ENCODE measurements at places on chromosomes 6 and 20. TPM values are rescaled to one million over a fixed set of nuclear protein-coding genes. Genes with fewer than 3 reads are reported as not detected.

GABRR1 gene
- 0.38 TPM for polyA plus RNA-seq

WASF1 gene
- polyA plus RNA-seq: 8.1 TPM

PKIB gene
- polyA plus RNA-seq: 0.71 TPM

OR2B6 gene
- not detected for polyA plus RNA-seq

HINT3 gene
- polyA plus RNA-seq: 30.0 TPM

NKAIN2 gene
- polyA plus RNA-seq: 6.4 TPM

CNKSR3 gene
- polyA plus RNA-seq: 13.4 TPM

TNXB gene
- 108 TPM for polyA plus RNA-seq

HAO1 gene
- polyA plus RNA-seq: not detected

FLRT3 gene
- 11.1 TPM for polyA plus RNA-seq

SLC22A7 gene
- not detected for polyA plus RNA-seq

PRND gene
- 44.4 TPM for polyA plus RNA-seq

LY6G5B gene
- polyA plus RNA-seq: 11.5 TPM

TBPL1 gene
- 18.8 TPM for polyA plus RNA-seq

LAMA2 gene
- 151 TPM for polyA plus RNA-seq

TTI1 gene
- polyA plus RNA-seq: 16.8 TPM

BPIFB2 gene
- polyA plus RNA-seq: not detected

CST7 gene
- polyA plus RNA-seq: 0.70 TPM

F13A1 gene
- polyA plus RNA-seq: 27.4 TPM

MDFI gene
- 41.3 TPM for polyA plus RNA-seq

ARMC12 gene
- 0.96 TPM for polyA plus RNA-seq

DDR1 gene
- polyA plus RNA-seq: 65.4 TPM

SESN1 gene
- polyA plus RNA-seq: 49.9 TPM

C6orf47 gene
- 12.1 TPM for polyA plus RNA-seq

SCGN gene
- not detected for polyA plus RNA-seq

FAM83D gene
- polyA plus RNA-seq: 5.5 TPM

DLL1 gene
- polyA plus RNA-seq: 17.1 TPM
